Stimulated activated CD8-positive, alpha-beta memory T cell treated with anti-CD3 and anti-CD28 coated beads, Interleukin-4, amount 100 ng/mL, for 4 hours (primary cell): ENCODE measurements at places on chromosomes 2 and 18.

DNA sequence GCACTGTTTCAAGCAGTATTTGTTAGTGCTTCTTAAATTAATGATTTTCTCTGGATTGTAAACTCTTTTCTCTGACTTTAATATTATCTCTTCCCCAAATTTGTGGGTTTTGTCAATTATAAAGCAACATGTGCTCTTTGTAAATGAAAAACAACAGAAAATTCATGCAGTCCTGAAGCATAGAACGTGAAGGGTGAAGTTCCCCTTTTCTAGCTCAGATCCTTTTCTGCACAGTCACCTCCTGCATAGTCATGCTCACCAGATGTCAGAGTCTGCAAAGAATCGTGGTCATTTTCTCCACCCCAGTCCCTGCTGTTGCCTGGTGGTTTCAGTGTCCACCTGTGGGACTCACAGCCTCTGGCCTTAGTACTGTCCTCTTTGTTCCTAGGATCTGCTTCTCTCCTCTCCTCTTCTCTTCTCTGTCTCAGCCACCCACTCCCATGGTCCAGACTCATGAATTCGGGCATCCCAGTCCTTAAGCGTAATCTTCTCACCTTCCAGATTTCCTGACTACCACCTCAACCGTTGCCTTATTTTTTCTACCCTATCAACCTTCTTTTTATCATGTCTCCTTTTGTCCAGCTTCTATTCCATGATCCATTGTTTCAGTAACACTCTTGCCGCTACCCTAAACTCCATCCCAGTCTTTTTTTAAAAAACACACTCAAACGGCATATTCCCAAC, 229.1 kb downstream of the RTP5 start:
- no peak for DNase-seq

DNA sequence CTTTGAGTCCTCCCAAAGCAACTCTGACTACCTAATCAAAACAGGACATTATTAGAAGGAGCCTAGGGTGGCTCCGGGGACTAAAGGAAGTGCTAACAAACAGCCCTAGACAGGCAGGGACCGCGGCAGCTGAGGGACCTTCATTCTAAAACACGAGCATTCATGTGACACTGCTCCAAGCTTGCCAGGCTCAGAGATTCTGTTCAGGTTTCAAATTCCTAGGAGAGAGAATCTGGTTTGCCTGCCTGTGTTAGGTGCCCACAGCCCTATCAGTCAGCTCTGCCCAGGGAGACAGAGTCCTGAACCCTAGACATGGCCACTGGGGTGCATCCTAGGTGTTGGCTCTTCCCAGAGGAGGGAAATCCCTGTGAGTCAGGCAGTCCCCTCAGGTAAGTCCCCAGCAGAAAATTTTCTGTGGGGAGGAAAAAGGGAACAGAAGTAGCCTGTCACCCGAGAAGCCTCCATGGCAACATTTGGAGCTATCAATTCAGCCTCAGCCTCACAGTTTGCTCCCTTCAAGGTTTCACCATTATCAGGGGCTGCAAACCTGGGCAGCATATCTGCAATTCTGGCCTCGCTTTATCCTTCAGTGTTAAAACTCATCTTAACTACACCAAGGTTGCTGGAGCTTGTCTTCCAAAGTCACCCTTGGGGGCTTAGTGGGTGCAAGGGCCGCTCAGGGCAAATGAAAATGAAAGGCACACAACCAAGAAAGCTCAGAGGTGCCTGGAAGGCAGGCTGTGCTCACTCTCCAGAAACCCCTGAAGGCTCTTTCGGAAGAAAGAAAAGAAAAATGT, 28.6 kb downstream of the PCBP1 start:
- DNase-seq, result no peak

- no peak for DNase-seq
Measured at GRCh38 chr2:207132019-207132418, 33.7 kb downstream of the KLF7 start.

DNA sequence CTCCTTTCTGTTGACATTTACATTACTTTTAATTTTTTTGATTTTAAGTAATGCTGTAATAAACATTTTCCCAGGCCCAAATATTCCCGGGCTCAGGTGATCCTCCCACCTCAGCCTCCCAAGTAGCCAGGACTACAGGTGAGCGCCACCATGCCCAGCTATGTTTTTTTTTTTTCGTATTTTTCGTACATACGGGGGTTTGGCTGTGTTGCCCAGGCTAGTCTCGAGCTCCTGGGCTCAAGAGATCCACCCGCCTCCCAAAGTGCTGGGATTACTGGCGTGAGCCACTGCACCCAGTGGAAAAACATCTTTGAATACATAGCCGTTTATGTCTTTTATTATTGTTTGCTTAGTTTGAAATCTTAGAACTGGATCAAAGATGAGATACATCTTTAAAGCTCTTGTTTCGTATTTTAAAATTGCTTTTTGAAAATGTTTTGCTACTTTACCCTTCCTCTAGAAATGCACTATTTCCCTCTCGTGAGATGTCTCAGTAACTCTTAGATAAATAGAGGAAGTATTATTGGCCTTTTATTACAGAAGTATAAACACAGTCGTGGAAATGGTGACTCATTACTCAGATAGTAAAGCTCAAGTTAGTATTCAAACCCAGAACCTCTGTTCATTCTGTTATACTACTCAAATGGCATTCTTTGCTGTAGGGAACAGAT, 2.4 kb downstream of the SMCHD1 start:
- no peak for DNase-seq

- no peak for DNase-seq
Measured at GRCh38 chr2:241184901-241185300, 3.6 kb upstream of the ANO7 start.

DNA sequence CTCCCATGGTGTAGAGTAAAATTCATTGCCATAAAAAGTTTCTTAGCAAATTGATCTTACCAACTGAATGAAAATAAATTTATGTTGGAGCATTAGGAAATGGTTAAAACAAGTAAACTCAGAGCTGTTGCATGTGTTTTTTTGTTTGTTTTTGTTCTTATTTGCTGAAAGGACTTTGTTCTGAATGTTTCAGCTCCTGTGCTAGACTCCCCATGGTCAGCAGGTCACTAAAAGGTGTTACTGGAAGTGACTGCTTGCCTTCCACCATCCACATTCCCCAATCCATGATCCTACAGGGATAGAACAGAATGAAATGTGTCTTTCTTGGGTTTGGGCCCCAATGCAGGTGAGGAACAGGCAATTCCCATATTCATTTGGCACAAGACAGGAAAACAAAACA, 101.8 kb downstream of the ALK start:
- no peak for DNase-seq

DNA sequence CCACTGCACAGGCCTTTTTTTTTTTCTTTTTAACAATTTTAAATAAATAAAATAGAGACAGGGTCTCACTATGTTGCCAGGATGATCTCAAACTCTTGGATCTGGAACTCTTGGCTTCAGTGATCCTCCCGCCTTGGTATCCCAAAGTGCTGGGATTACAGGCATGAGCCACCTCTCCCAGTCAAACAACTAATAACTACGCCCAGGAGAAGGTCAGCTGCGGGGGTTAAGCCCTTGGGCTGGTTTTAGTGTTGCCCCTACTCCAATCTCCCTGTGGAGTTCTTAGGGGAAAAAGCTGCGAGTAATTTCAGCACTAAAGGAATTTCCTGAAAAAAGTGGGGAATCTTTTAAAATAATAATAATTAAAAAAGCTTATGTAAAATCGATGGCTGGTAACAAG, 96.4 kb upstream of the XPO1 start:
- DNase-seq, result no peak
